ENCODE measurements at places on chromosomes 2 and 18.

GRCh38 chr2:121231385-121232000, 53.5 kb downstream of the TFCP2L1 start:
- no peak for DNase-seq

GRCh38 chr2:234025466-234025865, 25.0 kb upstream of the SPP2 start:
- no peak for DNase-seq

DNA sequence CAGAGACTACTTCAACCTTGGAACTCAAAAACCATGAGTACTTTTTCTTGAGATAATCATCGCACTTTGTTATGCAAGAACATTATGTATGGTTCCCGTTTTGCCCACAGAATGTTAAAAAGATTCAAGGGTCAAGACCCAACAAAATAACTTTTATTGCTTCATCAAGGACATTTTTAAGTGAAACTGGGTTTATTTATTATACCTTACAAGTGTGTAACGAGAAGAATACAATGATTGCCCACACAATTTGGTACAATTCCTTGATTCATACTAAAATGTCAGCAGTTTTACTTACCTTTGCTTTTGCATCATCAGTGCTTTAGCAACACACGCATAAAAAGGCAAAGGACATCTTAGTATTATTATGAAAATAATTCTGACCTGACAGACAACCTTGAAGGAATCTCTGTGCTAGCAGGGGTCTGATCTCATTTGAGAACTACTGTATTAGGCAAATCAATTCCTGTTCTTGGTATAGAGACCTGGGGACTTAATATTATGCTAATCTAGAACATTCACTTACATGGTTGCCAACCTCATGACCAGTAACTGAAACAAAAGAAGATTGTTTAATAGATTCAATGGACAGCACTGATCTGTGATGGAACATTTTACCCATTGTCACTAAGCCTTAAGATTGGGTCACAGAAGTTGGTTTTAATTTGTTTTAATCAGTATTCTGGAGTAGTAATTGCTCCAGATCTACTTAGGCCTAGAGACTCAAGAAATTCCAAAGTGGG, 16.2 kb downstream of the CCDC88A start:
- no peak for DNase-seq

GRCh38 chr2:54981385-54981784, 68.9 kb downstream of the RTN4 start:
- DNase-seq = no peak

- DNase-seq = no peak
Measured at GRCh38 chr2:16134436-16135165, 194.3 kb downstream of the MYCN start.

DNA sequence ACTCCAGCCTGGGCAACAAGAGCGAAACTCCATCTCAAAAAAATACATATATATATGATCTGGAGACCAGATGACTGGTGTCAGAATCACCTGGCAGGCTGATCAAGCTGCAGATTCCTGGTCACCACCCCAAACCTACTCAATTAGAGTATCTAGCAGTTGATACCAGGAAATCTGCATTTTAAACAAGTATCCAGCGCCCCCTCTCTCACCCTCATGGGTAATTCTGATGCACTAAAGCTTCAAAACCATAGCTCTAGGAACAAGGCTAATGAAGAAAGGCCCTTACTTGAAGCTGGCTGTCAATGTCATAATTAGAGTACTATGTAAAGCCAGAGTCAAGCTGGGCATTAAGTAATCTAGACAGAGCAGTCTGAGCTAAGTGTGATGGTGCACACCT, 25.0 kb upstream of the PCBP1 start:
- no peak for DNase-seq

DNA sequence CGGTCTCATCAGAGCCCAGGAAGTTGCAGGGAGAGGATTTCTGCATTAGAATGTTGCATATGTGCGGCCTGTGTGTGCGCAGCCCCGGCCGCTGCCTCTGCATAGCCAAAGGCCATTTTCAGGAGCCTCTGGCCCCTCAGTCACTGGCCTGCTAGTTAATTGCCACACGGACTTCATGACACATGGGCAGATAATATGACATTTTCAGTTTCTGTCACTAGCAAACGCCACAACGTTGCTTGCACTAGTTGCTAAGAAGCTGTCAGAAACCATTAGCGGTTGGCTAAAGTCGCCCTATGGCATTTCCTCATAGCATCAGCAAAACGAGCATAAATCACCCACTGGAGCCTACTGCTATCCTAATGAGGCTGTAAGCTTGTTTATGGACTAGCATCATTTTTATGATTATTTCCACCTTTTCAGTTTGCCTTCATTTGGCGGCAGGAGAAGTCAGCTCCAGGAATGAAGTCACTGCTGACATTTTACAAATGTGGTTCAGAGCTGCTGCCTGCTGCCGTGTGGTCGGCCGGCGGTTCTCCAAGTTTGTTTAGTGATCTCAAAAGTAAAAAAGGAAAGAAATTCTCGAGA, 73.7 kb downstream of the MEIS1 start:
- DNase-seq = no peak

- no peak for DNase-seq
Measured at GRCh38 chr2:69975136-69975852, 13.9 kb upstream of the ASPRV1 start.

DNA sequence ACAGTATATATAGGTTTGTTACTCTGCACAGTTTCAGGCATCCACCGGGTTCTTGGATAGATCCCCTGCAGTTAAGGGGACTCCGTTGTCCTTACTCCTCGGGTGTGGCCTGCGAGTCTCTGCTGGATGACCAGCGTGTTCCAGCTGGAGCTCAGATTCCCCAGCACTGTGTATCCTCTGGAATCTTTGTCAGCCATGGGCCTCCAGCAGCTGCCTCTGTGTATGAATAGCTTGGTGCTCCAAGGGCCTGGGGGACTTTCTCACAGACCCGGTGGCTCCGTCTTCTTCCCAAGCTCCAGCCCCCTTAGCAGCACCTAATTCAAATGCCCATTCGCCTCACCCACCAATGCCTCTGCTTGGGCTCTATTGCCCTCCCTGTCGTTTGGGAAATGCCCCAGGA, 6.3 kb downstream of the ANO7 start:
- no peak for DNase-seq

DNA sequence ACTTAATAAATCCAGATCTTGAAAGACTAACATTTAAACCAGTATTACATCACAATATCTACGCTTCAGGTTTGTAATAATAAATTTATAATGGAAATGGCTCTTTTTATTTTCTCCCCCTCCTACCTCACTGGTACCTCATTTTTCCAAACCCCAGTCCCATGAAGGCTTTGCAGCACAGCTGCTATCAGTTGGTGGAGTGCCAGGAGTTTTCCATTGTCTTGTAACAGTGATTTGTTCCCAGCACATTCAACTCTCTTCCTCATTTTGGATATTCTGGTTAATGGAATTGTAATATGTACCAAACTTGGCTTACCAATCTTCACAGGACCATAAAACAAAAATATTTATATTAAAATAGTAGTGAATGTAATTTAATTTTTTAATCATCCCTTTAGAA, 91.2 kb downstream of the VRK2 start:
- no peak for DNase-seq

DNA sequence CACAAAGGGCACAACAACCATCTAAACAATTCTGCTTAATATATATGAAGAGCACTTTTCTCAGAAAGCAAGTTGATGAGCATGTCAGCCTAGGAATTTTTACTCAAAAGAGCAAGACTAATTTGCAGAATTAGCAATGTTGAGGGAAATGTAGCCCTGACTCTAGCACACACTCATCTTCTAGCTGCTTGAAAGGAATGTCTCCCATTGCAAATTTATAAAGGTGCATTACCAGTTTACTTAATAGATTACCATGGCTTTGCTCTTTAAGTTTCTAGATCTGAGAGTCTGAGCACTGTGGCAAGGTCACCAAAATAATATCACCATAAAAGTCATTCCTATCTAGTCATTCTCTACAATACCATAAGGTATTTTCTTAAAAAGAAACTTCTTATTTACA, 40.8 kb downstream of the USP40 start:
- no peak for DNase-seq

DNA sequence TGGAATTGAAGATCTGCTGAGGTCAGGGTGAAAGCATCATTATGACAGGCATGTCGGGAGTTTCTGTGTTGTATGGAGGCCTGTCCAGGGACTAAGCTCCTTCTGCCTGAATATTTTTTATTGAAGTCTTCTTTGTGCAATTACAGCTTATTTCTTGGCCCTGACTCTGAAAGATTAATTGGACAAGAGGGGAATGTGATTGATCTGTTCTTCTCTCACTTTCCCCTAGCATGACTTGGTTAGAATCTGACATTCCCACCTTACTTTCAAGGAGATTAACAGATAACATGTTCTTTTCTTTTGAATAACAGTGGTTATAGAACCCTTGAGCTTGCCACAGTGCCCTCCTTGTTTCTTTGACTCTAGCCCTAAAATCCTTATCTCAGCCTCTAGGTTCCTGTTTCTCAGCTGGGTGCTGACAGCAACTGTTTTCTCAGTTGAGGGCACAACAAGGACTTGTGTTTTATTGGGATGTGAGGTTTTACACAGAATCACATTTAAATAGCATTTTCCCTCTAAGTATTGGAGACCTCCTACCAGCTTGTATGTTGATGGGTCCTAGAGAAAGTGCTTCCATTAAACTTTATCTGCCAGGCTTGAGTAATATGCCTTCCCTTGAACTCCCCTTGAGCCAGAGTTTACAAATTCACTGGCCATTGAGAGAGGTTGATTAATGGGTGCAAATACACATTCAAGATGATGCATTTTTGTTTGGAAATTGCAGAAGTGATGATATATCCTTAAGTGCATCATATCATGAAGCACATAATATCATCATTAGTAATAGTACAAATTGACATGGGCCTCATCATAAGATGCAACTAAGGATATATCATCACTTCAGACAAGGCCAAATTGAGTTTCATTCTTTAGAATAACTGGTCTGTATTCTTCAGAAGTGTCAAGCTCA, 12.5 kb downstream of the TTLL4 start:
- no peak for DNase-seq

DNA sequence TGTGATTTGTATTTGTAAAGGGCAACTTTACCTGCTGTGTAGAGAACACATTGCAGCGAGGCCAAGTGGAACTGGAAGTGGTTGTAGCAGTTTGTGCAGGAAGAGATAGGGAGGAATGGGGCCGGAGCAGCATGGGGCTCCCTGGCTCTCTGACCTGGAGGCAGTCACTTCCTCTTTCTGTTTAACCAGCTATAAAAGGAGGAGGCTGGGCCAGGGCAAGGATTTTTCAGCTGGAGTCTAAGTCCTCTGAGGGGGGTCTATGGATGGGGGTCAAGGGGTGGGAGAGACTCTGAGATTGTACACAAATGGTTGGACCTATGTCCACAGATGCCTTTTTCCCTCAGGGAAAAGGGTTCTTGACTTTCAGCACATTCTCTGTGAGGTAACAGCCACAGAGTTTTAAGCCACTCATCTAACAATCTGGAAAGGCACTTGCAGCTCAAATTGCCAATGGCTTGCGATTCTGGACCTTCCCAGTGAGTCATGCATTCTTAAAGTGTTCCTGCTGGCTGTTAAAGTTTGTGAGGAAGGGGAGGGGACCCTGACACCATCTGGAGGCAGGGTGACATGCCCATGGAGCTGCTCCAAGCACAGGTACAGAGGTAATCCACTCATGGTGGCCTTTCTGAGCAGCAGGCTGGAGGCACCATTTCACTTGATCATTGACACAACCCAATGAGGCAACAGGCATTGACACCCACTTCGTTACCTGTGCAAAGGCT, 347.0 kb downstream of the CYRIA start:
- no peak for DNase-seq

- no peak for DNase-seq
Measured at GRCh38 chr2:18771212-18771611, 181.8 kb upstream of the NT5C1B start.

All from NCI-H1436 treated with DMSO at 0.1 percent for 48 hours (cell line).